ENCODE measurements at places on chromosomes 2 and 18.
A peak's percentile ranks its signal among the peaks of the same experiment; 100 is the strongest.

DNA sequence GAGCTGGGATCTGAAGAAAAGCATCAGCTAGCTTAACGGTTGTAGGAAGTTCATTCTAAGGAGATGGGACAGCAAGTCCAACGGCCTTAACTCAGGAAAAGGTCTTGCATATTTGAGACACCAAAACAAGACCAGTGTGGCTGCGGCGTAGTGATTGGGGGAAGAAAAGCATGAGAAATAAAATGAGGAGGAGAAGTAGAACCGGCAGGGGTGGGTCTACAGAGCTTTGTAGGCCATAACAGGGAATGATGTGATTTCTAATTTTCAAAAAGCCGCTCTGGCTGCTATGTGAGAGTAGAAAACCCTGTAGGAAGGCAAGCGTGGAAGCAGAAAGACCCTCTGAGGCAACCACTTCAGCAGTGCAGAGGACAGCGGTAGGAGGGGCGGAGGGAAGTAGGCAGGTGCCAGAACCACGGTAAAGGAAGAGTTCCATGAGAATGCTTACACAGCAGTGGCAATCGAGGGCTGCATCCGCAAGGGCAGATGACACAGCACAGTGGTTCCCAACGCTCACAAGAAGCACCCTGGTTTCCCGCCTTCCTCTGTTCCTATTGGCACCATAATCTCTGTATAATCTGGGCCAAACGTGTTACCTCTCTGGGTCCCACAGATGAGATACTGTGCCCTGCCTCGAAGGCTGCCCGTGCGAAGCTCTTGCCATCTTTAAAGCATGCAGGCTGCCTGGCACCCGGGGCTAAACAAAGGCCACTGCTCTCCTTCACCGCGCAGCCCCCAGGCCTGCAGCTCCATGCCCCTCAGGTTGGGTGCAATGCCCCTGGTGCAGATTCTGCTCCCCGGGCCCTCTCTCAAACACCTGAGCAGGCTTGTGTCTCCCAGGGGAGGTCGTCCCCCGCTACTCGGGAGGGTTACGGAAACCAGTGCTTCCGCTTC, 795 bp downstream of the ANKRD39 start:
- H3K4me1 ChIP-seq = peaks cover 51% of the 10 kb centered on the region
- no peaks in the 10 kb centered on the region for H3K27me3 ChIP-seq
- peak overlapping the region; percentile 94 for H3K4me3 ChIP-seq
- H3K36me3 ChIP-seq = peaks cover 39% of the 10 kb centered on the region
- H3K27ac ChIP-seq = peak overlapping the region; percentile 66

GRCh38 chr2:98552499-98553179, 55.7 kb downstream of the COA5 start:
- peaks cover 50% of the 10 kb centered on the region for H3K4me1 ChIP-seq
- no peak overlapping the region for H3K4me3 ChIP-seq
- no peak for DNase-seq
- no peak overlapping the region for H3K27ac ChIP-seq

DNA sequence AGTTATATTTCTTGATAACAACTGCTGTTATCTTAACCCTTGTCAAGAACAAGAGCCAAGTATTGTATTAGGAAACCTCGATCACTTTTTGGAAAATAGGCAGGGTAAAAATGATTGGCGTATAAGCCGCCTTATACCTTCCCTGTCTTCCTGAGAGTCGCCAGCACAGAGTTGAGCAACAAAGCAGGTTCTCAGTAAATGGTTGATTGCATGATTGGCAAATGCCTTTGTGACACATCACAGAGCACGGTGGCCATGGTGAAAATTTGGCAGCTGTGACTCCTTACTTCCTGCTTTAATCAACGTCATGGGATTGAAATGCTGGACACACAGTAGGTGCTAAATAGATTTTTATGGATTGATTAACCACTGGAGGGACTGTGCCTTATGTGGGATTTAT, 3.9 kb upstream of the KLHL29 start:
- DNase-seq = no peak
- no peaks in the 10 kb centered on the region for H3K36me3 ChIP-seq
- peaks cover 5% of the 10 kb centered on the region for H3K27me3 ChIP-seq
- peak overlapping the region; percentile 18 for H3K4me3 ChIP-seq
- peak overlapping the region; percentile 6 for H3K27ac ChIP-seq
- H3K4me1 ChIP-seq = peaks cover 17% of the 10 kb centered on the region

DNA sequence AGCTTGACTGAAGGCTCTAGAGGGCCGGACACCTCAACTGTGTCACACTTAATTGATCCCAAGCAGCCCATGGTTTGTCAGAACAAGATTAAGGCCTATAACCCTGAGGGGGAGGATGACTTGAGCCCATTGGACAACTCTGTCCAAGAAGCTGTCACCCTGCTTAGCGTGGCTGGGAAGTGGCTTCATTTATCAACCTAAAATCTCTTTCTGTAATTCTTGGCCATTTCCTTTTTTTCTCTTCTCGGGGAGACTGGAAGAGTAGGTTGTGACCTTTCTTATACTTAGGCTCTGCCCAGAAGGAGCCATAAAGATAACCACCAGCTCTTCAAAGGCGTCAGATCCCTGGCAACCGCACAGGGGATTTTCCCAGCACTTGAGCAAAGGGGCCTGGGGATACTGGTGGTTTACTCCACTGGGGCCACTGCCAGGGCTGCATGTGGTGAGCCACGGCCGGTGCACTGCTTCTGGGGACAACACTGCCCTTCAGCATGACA, 265.5 kb downstream of the CYRIA start:
- H3K27ac ChIP-seq = no peak overlapping the region
- DNase-seq = no peak
- no peaks in the 10 kb centered on the region for H3K27me3 ChIP-seq
- H3K4me1 ChIP-seq = no peaks in the 10 kb centered on the region
- no peak overlapping the region for H3K4me3 ChIP-seq
